ENCODE measurements at places on chromosomes 1 and 21.

- DNase-seq: peak; percentile 10
Observed at GRCh38 chr1:111145542-111145941, 5.5 kb downstream of the CEPT1 start.

- DNase-seq: no peak
Observed at GRCh38 chr21:38950435-38951094, 144.8 kb downstream of the ETS2 start.

DNA sequence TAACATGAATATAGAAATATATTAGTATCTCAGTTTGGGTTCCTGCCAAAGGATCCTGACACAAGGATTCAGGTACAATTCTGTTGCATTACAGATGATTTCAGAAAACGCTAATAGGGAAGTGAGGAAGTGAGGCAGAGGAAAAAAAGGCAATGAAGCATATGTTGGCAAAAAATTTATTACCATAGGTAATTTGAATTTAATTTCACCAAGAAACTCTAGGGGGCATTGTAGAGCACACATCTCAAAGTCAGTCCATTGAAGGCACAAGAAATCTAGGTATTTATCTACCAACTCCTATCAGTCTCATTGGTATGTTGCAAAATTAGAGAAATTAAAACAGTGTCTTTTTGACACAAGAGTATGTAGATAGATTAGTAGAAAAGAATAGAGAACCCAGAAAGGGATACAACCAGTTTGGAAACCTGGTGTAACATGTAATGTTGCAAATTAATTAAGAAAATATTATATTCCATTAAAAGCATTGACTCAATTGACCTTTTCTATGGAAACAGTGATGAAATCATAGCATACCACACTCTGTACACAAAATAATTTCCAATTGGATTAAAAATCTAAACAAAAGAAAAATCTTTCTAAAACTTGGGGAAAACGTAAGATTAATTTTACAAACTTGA lies 104.9 kb upstream of the SNX7 start:
- DNase-seq: no peak

GRCh38 chr1:116291024-116291423 lies 82.0 kb upstream of the ATP1A1 start:
- no peak for DNase-seq

- DNase-seq: no peak
Observed at GRCh38 chr1:35222322-35223083, 29.6 kb upstream of the SFPQ start.

- no peak for DNase-seq
Observed at GRCh38 chr1:92583821-92584760, 97.4 kb upstream of the GFI1 start.

DNA sequence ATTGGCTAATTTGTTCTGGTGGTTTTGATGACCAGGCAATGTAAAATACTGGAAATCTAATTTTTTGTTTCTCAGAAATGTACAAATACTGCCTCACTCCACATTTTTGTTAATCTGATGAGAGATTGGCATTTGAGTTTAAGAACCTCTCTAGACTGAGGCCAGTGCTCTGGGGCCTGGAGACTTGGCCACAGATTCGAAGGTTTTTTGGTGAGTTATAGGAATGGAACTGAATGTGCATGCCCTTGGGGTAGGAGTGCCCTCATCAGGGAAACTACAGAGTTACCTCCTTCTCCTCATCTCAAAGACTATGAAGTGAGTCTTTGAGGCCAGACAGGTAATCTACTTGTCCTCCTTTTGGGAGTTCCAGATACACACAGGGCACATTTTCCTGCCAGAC lies 347.9 kb downstream of the LTN1 start:
- no peak for DNase-seq

- DNase-seq: no peak
Observed at GRCh38 chr1:16175610-16176553, 20.0 kb upstream of the EPHA2 start.

GRCh38 chr1:15734296-15734695 lies 1.8 kb upstream of the SLC25A34 start:
- DNase-seq: no peak

DNA sequence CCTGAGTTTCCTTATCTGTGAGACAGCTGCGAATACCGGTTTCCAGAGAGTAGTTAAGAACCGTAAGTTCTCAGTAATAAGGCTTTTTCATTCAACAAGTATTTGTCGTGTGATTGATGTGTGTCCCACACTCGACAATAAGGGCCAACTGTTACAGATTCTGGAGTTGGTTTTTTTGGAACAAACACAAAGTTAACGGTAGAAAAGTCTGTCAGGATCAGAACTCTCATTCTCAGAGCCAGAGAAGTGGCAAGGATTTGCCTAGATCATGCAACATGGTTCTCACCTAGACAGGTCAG lies 837 bp downstream of the NUDC start:
- DNase-seq: no peak

DNA sequence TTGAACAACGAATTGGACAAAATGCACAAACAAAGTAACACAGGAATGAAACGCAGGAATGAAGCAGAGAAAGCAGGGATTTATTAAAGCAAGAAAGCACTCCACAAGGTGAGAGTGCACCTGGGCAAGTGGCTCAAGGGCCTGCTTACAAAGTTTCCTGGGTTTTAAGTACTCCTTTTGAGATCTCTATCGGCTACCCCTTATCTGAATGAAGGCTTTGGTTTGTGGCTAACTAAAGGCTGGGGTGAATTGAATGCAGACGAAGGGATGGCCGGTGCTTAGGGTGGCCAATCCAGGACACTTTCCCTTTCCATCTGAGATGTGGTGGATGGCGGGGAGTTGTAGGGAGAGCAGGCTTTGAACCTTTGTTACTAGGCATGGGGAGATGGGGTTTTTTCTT lies 151.4 kb upstream of the KIAA0040 start:
- DNase-seq: no peak

- no peak for DNase-seq
Observed at GRCh38 chr1:89671775-89672488, 39.0 kb downstream of the LRRC8C start.

DNA sequence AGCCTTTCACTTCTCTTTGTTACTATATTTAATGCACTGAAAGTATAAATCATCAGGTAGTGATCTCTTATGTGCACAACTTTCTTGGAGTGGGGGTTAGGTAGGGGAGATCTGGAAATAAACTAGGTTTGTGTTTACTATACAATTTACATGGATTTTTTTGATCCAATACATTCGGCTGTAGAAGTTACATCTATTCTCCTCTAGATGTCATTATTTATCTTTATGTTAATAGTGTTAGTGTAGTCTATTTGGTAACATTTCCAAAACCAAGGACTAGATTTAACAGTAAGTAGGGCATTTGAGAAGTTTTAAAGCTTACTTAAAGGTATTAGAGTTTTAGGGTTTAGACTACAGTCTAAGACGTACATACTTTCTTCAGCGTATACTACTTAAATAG lies 5.4 kb downstream of the VPS45 start:
- DNase-seq: no peak

Data from activated CD4-positive, alpha-beta T cell treated with anti-CD3 and anti-CD28 coated beads for 36 hours (primary cell).